ENCODE measurements at places on chromosomes 1 and 21.

GRCh38 chr1:178282949-178283367 lies 189.1 kb downstream of the RASAL2 start:
- no peak for DNase-seq

- no peak for DNase-seq
These were observed 24.7 kb downstream of the SCYL3 start for GRCh38 chr1:169868978-169869377.

GRCh38 chr21:28334407-28334806 lies 658.3 kb downstream of the LTN1 start:
- DNase-seq = no peak

- no peak for DNase-seq
These were observed 60.3 kb downstream of the LMO4 start for GRCh38 chr1:87389011-87389410.

GRCh38 chr21:37398697-37399096 lies 32.1 kb downstream of the DYRK1A start:
- DNase-seq = no peak

DNA sequence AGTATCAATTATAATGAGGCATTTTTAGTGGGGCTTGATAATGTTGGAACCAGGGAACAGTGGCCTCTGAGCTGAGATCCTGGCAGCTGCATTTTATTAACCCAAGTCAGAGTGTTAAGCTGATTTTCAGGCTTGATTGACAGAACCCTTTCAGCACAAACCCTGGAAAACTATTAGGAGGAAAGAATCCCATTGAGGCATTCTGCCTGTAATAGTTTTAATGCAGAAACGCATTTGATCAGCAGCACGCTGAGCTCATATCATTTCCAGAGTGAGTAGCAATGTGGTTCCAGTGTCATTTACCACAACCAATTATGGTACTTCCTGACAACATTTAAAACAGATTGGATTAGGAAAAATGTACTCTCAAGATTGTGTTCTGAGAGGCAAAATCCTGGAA lies 78.3 kb upstream of the BARHL2 start:
- no peak for DNase-seq

GRCh38 chr21:27045281-27045985 lies 78.5 kb upstream of the ADAMTS5 start:
- DNase-seq = no peak

- no peak for DNase-seq
These were observed 640.4 kb upstream of the ADGRL4 start for GRCh38 chr1:79646880-79647279.

- no peak for DNase-seq
These were observed 495.8 kb downstream of the AJAP1 start for GRCh38 chr1:5150191-5150590.

DNA sequence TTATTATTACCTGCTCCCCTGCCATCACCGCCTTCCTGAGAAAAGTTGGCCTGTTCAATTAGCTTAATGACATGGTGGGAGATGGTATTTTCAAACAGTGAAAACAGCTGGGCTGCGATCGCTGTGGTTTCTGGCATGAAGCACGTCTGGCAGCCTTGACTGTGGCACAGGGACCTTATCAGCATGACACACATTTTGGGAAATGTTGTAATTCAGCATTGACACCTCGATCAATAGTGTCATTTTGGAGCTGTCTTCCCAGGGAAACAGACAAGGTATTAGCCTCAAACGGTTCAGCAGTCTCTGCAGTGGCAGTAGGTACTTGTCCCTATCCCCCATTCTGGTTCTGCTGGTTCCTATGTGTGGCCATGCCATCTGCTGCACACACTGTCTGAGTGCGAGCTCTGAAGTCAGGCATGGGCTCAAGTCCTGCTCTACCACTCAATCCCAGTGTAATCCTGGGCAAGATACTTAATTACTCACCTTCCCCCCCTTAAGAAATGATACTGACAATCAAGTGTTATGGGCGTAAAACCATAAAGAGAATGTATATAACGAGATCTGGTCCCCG lies 154.5 kb upstream of the KCND3 start:
- DNase-seq = no peak

DNA sequence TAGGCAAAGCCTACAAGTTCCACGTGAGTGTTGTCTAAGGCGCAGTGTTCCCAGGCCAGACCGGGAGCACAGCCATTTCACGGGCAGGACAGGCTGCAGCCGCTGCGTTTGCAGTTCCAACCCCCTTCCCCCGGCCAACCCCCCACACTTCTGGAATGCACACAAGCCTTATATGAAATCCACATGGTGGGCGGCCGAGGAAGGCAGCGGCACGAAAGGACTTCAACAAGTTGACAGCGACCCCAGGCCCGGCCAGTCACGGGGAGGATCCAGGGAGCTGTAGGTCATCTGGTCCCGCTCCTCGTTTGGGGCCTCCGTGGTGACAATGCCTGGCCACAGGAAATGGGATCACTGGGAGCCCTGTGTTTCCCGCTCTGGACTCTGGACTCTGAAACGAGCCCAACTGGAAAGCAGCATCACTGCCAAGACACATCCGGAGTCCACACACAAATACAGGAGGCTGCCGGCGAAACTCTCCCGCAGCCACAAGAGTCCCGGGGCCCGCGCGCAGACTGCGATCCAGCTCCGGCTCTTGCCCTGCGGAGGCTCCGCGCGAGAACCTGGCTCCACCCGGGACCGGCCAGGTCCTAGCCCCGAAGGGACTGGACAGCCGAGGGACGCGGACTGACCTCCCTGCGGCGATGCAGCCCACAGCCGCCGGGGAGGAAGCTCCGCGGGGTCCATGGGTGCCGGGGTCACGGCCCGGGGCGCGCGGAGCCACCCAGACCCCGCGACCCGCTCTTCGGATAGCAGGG lies 794 bp downstream of the NID1 start:
- DNase-seq = peak; percentile 19

GRCh38 chr1:227215863-227216510 lies 102.3 kb downstream of the CDC42BPA start:
- DNase-seq = no peak

DNA sequence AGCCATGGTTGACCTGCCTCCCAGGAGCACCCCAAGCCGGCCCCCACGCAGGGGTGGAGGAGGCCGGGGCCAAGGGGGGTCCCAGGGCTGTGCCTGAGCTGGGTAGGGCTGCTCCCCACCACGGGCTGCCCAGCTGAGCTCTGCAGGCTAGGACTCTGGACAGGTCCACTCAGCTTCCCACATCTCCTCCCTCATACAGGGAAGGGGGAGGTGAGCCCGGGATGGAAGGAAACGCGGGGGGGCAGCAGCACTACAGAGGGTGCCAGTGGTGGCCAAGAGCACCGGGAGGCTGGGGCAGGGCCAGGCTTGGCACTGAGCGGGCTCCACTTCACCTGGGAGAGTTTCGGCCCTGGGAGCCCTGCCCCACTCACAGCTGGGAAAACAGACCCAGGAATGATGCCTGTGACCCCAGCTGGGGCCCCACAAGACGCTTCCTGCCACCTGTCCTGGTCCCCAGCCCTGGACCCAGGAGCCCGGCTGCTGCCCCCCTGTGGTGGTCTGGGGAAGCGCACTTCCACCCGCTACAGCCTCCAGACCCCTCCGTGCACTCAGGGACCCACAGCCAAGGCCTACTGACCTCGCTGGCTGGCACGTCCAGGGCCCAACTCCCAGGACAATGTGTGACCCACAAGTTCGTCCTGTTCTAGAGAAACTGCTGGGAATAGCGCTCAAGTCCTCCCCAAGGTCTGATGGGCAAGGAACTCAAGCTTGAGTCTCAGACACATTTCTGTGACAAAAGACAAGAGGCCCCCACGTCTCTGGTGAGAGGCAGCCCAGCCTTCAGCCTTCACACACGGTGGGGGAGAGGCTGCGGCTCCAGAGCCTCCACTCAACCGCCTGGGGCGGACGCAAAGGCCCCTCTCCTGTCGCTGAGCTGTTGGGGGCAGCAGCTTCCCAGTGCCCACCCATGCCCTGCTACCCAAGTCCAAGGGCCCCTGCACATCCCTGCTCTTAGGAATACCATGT lies 3.0 kb downstream of the AURKAIP1 start:
- DNase-seq = peak; percentile 82

DNA sequence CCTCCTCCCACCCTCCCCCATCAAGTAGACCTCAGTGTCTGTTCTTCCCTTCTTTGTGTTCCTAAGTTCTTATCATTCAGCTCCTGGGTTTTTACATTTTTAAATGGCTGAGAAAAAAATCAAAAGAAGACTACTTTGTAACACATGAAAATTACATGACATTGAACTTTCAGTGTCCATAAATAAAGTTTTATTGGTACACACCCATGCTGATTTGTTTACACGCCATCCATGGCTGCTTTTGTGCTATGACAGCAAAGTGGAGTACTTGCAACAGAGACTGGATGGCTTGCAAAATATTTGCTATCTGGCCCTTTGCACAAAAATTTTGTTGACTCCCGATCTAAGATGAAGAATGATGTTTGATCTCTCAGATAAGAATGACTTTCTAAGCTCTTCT lies 171.4 kb downstream of the PRDM2 start:
- no peak for DNase-seq

GRCh38 chr1:166671627-166672026 lies 167.6 kb upstream of the POGK start:
- DNase-seq = no peak

- no peak for DNase-seq
These were observed 141.0 kb downstream of the TNFSF18 start for GRCh38 chr1:172909606-172910326.

DNA sequence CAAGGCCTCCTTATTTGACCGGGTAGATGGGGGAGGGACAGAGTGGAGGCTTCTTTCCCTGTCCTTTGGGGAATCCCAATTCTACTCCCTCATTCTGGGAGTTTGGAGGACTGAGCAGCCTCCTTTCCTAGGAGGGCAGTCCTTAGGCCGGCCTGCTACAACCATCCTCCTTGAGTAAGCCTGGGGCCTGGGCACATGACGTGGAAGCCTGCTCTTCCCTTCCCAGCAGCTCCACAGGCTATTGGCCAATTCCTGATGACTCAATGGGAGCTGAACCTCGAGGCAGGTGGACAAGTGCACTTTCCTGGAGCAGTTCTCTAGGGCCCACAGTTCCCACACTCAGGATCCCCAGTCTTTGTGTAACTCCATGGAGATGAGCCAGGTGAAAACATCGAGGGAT lies 3.1 kb downstream of the KCNA10 start:
- DNase-seq = no peak

DNA sequence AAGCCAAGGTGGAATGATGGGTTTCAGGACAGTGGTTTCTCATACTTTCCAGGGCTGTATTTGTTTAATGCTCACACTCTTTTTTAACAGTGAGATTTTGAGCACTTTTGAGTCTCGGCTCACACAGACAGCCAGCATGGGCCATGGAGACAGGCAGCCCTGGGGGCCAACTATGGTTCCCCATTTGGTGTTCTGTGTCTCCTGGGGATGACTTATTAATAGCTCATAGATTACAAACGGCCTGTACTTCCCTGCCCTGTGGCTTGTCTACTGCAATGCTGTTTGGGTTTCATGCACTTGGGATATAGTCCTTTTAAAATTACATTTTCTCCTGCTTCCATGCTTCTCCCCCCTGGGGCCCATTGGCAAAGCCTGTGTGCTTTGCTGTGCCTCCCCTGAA lies 178.3 kb downstream of the KCNJ6 start:
- DNase-seq = no peak

DNA sequence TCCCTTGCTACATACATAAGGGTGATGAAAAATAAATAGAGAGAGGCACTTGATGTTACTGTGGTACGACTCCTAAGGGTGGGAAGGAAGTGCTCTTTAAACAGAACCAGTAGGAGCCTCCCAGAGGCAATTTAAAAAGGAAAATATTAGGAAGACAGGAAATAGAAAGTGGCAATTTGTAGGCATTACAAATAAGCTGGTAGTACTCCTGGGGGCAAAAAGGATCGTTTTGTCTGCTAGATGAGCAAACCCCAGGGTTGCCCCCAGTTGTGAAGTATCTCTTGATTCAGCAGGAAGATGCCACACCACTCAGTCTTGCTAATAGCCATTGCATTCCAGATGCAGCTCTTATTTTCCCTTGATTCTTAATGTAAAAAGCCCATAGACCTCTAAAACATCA lies 303.0 kb downstream of the NTNG1 start:
- no peak for DNase-seq

DNA sequence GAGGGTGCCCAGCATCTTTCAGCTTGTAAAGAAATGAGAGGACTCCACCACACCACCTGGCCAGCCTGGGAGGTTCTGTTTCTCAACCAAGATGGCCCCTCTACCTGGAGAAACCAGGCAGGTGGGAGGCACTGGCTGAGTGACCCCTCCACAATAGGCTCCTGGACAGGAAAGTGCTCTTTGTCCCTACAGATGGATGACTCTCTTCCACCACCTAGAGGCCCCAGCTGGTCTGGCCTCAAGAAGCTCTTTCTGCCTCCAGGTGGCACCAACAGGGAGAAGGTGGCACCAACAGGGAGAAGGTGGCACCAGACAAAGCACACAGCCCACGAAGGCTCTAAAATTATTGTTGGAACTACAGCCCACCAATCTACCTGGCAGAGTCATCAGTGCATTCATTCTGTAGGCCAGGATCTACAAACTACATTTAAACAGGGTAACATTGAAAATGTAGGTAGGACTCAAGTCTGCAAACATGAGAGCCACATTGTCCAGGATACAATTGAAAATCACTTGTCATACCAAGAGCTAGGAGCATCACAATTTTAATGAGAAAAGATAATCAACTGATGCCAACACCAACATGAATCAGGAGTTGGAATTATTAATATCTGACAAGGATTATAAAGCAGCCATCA lies 14.4 kb downstream of the TMPRSS3 start:
- DNase-seq = no peak

DNA sequence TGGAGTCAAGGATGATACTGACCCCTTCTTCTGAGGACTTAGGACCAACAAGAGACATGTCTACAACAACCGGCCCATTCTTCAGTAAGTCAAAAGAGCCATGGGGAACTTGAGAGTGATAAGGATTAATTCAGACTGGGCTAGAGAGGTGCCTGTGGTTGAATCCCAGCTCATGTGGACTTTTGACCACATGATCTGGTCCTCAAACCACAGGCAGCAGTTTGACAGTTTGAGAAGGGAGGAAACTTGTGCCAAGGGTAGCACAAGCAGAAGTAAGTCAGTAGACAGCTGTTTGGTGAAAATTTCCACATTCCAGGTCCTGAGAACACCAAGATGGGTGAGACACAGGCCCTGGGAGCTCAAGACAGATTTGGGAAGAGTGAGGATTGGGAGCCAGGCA lies 19.8 kb downstream of the SH3BP5L start:
- no peak for DNase-seq

DNA sequence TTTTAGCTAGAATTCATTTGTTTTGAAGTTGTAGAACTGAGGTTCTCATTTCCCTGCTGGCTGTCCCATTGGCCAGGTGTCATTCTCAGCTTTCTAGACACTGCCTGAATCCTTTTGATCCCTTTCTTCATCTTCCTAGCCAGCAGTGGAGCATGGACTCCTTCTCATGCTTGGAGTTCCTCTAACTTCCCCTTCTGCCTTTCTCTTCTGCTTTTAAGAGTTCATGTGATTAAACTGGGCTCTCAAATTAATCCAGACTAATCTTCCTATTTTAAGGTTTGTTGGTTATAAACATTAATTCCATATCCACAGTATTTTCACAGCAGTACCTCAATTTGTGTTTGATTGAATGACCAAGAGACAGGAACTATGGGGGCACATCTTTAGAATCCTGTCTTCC lies 52.3 kb downstream of the ADAMTS5 start:
- no peak for DNase-seq
